ENCODE measurements at places on chromosomes 12 and 14.

GRCh38 chr12:131097202-131098177, 143.8 kb downstream of the ADGRD1 start:
- DNase-seq = no peak

GRCh38 chr14:105432657-105433056, 13.0 kb downstream of the MTA1 start:
- DNase-seq = no peak

- no peak for DNase-seq
Measured at GRCh38 chr14:33499687-33500086, 451.2 kb downstream of the EGLN3 start.

- no peak for DNase-seq
Measured at GRCh38 chr14:39755269-39755878, 323.1 kb upstream of the FBXO33 start.

DNA sequence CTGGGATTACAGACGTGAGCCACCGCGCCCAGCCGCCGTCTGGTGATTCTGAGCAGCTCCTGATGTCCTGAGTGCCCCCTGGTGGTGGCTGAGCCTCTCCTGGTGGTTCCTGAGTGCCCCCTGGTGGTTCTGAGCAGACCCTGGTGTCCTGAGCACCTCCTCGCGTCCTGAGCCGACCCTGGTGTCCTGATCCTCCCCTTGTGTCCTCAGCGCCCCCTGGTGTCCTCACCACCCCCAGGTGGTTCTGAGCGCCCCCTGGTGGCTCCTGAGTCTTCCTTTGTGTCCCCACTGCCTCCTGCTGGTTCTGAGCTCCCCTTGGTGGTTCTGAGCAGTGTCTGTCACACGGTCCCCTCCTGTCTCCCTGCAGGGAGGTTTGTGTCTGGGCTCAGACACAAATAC, 1304.9 kb downstream of the TMEM121 start:
- no peak for DNase-seq

- no peak for DNase-seq
Measured at GRCh38 chr14:51547260-51547659, 104.5 kb upstream of the FRMD6 start.

GRCh38 chr14:57526942-57527341, 33.3 kb upstream of the CCDC198 start:
- no peak for DNase-seq

DNA sequence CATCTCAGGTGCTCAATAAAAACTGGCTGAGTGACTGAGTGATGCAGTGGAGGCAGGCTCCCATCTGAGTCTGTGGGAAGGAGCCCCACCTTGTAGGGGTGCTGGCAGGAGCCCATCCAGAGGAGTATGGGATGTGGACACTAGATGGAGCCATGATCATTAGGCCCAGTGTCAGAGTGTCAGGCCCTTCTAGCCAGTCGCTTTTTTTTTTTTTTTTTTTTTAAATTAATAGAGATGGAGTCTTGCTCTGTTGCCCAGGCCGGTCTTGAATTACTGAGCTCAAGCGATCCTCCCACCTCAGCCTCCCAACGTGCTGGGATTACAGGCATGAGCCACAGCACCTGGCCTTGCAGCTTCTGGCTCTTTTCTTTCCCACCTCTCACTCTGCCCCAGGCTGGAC, 11.5 kb downstream of the RITA1 start:
- peak; percentile 80 for DNase-seq

GRCh38 chr14:67357969-67358354, 1.6 kb downstream of the ATP6V1D start:
- no peak for DNase-seq

GRCh38 chr12:85413266-85413665, 133.2 kb downstream of the ALX1 start:
- no peak for DNase-seq

GRCh38 chr14:50855558-50855957, 16.3 kb upstream of the ABHD12B start:
- no peak for DNase-seq

DNA sequence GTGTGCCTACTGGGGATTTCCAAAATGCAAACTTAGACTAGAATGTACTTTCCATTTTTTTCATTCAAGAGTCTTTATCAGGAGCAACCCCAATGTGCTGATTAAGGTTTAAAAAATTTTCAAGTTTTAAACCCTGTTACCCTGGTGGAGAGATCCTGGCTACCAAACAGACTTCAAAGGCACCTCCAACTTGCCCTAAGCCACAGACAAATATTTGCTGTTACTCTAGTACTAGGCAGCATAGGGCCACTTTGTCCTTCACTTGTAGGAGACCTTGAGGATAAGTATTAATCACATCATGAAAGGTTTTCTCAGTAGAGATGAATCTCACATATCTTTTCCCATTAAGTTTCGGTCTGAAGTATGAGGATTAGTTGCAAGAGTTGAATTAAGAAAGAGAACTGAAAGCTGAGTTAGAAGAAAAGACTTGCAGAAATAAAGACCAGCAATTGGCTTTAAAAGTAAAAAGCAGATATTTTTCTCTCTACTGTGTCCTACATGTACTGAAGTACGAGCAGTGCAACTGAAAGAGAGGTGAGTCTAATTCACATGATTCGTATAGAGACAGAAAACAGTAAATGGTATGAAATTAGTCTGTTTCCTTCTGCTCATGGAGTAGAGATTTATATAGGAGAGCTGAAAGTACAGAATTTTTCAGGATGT, 28.3 kb downstream of the NTN4 start:
- no peak for DNase-seq

DNA sequence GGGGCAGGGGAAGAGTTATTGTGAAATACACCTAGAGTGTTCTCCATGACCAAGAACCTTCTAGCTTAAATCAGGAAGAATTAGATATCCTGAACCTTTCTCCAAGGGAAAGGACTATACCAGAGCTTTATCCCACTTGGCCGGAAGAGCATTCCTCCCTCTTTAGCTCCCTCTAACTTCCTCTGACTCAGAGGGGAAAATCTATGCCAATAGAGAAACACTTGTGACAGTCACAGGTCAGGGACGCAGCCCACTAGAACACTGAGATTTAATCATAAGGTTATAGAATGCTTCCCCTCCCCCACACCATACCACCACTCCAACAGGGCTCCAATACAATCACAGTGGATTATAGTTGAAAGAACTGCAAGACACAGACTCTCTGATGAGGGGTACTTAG, 55.4 kb upstream of the RFX4 start:
- no peak for DNase-seq

GRCh38 chr12:72270246-72270645, 1.9 kb upstream of the TRHDE start:
- no peak for DNase-seq

DNA sequence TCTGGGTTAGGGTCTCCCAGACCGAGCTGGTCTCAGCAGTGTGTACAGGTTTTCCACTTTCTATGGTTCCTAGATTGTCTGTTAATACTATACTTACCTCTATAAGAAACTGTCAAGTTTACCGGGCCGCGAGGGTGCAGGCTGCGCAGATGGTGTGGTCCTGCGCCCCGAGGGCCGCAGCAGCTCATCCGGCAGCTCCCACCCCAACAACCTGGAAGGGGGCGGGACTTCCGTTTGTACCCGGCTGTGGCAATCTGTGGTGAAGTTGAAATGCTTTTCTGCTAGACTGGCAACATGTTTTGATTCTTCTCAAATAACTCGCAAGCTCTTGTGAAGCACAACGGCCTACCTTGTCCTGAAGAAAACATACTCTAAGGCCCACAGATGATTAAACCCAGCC, at the start of gene CLEC9A:
Gene CLEC9A (plus strand): TSS at position 237 of the 400 bp plus-strand sequence. CDS start 22,006 bp downstream, outside the sequence.
- DNase-seq = no peak

Data from GM12891 (cell line).